MCF 10A (cell line): ENCODE measurements at places on chromosomes 16 and 17. TPM values are rescaled to one million over a fixed set of nuclear protein-coding genes. Genes with fewer than 3 reads are reported as not detected.

Gene KCNG4
- total RNA-seq: not detected in 2 replicates

Gene SPNS2
- total RNA-seq: not detected in 2 replicates

DNA sequence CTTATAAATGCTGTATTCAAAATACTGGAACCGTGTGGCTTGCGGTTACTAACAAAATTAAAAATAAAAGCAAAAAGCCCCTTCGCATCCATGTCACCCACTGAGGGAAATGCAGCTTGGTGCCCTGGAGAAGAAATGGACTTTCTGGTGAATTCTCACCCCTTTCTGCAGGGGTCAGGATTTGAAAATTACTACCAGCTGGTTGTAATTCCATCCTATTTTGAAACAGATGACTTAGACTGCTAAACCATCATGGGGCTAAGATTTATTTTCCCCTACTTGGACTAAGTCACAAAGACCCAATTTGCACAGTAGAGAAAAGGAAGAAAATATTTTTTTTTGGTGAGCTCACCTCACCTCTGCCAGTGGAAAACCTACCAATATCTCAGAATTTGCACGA, 111.4 kb upstream of the MYOCD start:
- H3K27ac ChIP-seq: no peak overlapping the region
- no peaks in the 10 kb centered on the region for H3K4me1 ChIP-seq
- peaks cover 24% of the 10 kb centered on the region for H3K27me3 ChIP-seq
- no peak overlapping the region for H3K4me3 ChIP-seq

Gene KRT33A
- not detected in 2 replicates for total RNA-seq

Gene TBC1D3E
- 3.8 TPM in 2 replicates for total RNA-seq

DNA sequence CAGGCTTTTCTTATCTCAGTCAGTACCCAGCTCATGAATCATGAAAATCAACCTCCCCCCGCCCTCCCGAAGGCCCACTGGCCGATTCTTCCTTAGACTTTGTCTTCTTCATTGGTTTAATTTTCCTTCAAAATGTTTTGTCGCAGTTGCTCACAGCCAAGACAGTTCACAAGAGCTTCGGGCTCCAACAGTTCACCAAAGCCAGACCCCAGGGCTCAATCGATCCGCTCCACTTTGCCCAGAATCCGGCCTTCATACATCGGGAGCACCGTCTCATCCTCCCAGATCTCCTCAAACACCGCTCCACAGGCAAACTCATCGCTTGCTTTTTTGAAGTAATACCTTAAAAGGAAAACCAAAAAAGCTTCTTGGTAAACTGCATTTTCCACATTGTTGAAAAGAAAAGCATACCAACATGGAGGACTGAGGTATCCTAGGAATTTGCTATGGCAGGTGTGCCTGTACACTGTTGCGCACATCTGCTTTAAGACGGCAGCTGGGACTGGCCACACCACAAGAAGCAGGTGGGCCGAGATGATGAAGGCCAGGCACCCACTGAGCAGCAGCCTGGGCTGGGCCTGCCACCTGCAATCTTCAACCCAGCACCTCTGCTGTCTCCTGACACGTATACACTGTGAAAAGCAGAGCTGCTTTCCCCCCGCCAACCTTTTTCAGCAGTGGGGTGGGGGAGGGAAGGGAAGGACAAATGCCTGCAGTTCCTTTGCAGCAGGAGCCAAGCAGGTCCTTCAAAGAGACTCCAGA, 31.5 kb downstream of the AXIN2 start:
- H3K27ac ChIP-seq: no peak overlapping the region
- DNase-seq: no peak
- no peaks in the 10 kb centered on the region for H3K4me1 ChIP-seq
- no peak overlapping the region for H3K4me3 ChIP-seq
- H3K27me3 ChIP-seq: no peaks in the 10 kb centered on the region
- no peaks in the 10 kb centered on the region for H3K36me3 ChIP-seq

DNA sequence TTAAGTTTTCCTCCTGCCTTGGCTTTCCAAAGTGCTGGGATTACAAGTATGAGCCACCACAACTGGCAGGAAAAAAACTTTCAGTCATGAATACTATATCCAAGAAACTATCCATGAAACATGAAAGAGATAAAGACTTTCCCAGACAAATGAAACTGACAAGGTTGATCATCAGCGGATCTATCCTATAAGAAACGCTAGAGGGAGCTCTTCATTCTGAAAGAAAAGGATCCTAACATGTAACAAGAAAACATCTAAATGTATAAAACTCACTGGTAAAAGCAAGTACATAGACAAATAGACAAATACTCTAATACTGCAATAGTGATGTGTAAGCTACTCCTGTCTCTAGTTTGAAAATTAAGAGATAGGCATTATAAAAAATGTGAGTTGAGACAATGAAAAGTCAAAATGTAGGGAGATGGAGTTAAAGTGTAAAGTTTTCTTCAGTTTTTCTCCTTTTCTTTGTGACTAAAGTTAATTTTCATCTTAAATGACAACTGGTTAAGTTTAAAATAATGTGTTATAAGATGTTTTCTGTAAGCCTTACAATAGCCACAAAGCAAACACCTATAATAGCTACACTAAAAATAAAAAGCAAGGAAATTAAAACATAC, 79.6 kb upstream of the TEKT1 start:
- H3K4me1 ChIP-seq: peaks cover 5% of the 10 kb centered on the region
- DNase-seq: peak; percentile 62
